ENCODE measurements at places on chromosomes 7 and 10. TPM values are rescaled to one million over a fixed set of nuclear protein-coding genes. Genes with fewer than 3 reads are reported as not detected.
A peak's percentile ranks its signal among the peaks of the same experiment; 100 is the strongest.

GRCh38 chr10:3009341-3009740, 58.0 kb upstream of the PFKP start:
- H3K36me3 ChIP-seq, result no peaks in the 10 kb centered on the region
- H3K4me3 ChIP-seq, result no peak overlapping the region
- no peak for DNase-seq
- H3K27me3 ChIP-seq, result peaks cover 27% of the 10 kb centered on the region
- H3K27ac ChIP-seq, result no peak overlapping the region

DNA sequence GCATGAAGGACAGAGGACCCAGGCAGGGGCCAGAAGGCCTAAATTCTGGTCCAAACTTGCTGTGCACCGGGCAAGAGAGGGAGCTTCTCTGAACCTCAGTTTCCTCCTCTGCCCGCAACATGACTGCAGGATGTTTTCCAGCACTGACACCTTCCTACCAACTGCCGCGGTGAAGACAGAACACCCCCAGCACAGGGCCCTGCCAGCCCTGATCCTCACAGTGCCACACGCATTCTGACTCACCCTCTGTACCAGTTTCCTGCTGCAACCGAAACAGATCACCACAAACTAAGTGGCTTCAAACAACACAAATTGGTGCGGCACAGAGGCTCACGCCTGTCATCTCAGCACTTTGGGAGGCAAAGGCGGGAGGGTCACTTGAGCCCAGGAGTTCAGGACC, 18.1 kb downstream of the MAD1L1 start:
- no peak overlapping the region for H3K27ac ChIP-seq
- no peaks in the 10 kb centered on the region for H3K4me1 ChIP-seq

GRCh38 chr10:124036746-124037145, 56.7 kb downstream of the CHST15 start:
- no peak overlapping the region for H3K27ac ChIP-seq
- H3K4me1 ChIP-seq, result peaks cover 19% of the 10 kb centered on the region
- DNase-seq, result peak; percentile 47
- no peaks in the 10 kb centered on the region for H3K36me3 ChIP-seq
- H3K4me3 ChIP-seq, result no peak overlapping the region

DNA sequence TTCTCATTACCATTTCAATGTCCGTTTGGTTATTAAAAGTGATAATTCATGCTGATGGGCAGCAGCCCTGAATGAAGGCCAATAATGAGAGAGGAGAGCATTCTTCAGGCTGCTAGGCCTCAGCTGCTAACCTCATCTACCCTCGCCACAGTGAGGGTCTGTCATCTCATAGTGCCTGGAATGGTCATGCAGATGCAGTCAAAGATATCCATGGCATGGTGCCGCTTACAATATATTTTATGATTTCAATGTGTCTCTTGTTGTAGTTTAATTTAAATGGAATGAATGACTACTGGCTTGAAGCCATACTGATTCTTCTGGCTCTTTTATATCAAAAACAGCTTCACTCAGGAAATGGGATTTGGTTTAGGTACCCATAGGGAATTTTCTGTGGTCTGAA, 126.9 kb downstream of the SLC16A9 start:
- no peak overlapping the region for H3K27ac ChIP-seq
- H3K4me1 ChIP-seq, result no peaks in the 10 kb centered on the region

GRCh38 chr10:63217120-63217605, 84.0 kb downstream of the NRBF2 start:
- no peak overlapping the region for H3K27ac ChIP-seq
- DNase-seq, result no peak
- H3K36me3 ChIP-seq, result peaks cover 21% of the 10 kb centered on the region
- no peaks in the 10 kb centered on the region for H3K27me3 ChIP-seq
- H3K4me3 ChIP-seq, result no peak overlapping the region
- peaks cover 22% of the 10 kb centered on the region for H3K4me1 ChIP-seq

- H3K4me1 ChIP-seq, result no peaks in the 10 kb centered on the region
- DNase-seq, result peak; percentile 86
- no peak overlapping the region for H3K27ac ChIP-seq
- no peak overlapping the region for H3K4me3 ChIP-seq
- H3K36me3 ChIP-seq, result no peaks in the 10 kb centered on the region
- H3K27me3 ChIP-seq, result peaks cover 67% of the 10 kb centered on the region
Measured at GRCh38 chr7:151174246-151175046, 7.0 kb upstream of the GBX1 start.

DNA sequence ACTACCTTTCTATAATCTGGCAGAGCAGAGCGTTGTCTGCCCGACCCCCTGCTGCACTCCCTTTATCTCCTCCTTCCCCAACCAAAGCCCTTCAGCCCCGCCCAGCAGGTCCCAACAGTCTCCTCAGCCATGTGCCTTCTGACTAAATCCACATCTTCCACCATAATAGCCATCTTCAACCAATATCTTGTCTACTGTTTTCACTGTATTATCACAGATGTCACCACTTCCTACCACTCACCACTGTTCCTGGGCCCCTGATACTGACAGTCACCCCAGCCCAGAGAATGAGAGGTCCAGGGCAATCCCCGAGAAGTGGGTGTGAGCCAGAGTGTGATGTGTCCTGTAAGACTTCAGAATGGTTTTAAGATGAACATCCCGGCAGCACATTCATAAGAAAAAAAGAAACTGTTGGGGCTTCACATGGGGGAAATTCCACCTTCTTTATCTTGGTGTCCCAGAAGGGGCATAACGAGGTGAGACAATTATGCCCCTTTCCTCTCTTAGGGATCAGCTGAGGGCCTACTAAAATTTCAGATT, 25.3 kb downstream of the CCDC6 start:
- H3K27me3 ChIP-seq, result no peaks in the 10 kb centered on the region
- DNase-seq, result no peak
- H3K27ac ChIP-seq, result no peak overlapping the region
- peaks cover 15% of the 10 kb centered on the region for H3K4me1 ChIP-seq
- H3K4me3 ChIP-seq, result no peak overlapping the region

GRCh38 chr7:121116396-121116795, 127.9 kb downstream of the CPED1 start:
- no peaks in the 10 kb centered on the region for H3K36me3 ChIP-seq
- DNase-seq, result no peak
- no peak overlapping the region for H3K27ac ChIP-seq
- H3K4me1 ChIP-seq, result peaks cover 4% of the 10 kb centered on the region

- no peak overlapping the region for H3K27ac ChIP-seq
- no peaks in the 10 kb centered on the region for H3K27me3 ChIP-seq
- H3K4me3 ChIP-seq, result no peak overlapping the region
- H3K4me1 ChIP-seq, result peaks cover 11% of the 10 kb centered on the region
- no peaks in the 10 kb centered on the region for H3K36me3 ChIP-seq
Measured at GRCh38 chr7:42154173-42154572, 82.8 kb downstream of the GLI3 start.

- H3K4me1 ChIP-seq, result no peaks in the 10 kb centered on the region
- no peak overlapping the region for H3K4me3 ChIP-seq
- no peaks in the 10 kb centered on the region for H3K36me3 ChIP-seq
- no peak overlapping the region for H3K27ac ChIP-seq
- no peak for DNase-seq
Measured at GRCh38 chr7:110007320-110008063, 1083.4 kb upstream of the LRRN3 start.

- no peak for DNase-seq
- no peaks in the 10 kb centered on the region for H3K4me1 ChIP-seq
- no peaks in the 10 kb centered on the region for H3K27me3 ChIP-seq
- no peaks in the 10 kb centered on the region for H3K36me3 ChIP-seq
- H3K4me3 ChIP-seq, result no peak overlapping the region
- H3K27ac ChIP-seq, result no peak overlapping the region
Measured at GRCh38 chr10:116588995-116589394, 1.8 kb upstream of the PNLIPRP1 start.

- H3K4me3 ChIP-seq, result peak overlapping the region; percentile 51
- H3K27ac ChIP-seq, result no peak overlapping the region
- no peaks in the 10 kb centered on the region for H3K4me1 ChIP-seq
- H3K36me3 ChIP-seq, result no peaks in the 10 kb centered on the region
- peaks cover 8% of the 10 kb centered on the region for H3K27me3 ChIP-seq
Measured at GRCh38 chr7:42522227-42522991, 285.4 kb upstream of the GLI3 start.

- H3K27me3 ChIP-seq, result no peaks in the 10 kb centered on the region
- H3K27ac ChIP-seq, result no peak overlapping the region
- no peaks in the 10 kb centered on the region for H3K4me1 ChIP-seq
Measured at GRCh38 chr7:8699875-8700624, 266.6 kb downstream of the NXPH1 start.

- no peaks in the 10 kb centered on the region for H3K36me3 ChIP-seq
- H3K4me1 ChIP-seq, result peaks cover 52% of the 10 kb centered on the region
- peak overlapping the region; percentile 56 for H3K4me3 ChIP-seq
- H3K27me3 ChIP-seq, result no peaks in the 10 kb centered on the region
- DNase-seq, result no peak
Measured at GRCh38 chr10:3805201-3805790, 20.3 kb upstream of the KLF6 start.

DNA sequence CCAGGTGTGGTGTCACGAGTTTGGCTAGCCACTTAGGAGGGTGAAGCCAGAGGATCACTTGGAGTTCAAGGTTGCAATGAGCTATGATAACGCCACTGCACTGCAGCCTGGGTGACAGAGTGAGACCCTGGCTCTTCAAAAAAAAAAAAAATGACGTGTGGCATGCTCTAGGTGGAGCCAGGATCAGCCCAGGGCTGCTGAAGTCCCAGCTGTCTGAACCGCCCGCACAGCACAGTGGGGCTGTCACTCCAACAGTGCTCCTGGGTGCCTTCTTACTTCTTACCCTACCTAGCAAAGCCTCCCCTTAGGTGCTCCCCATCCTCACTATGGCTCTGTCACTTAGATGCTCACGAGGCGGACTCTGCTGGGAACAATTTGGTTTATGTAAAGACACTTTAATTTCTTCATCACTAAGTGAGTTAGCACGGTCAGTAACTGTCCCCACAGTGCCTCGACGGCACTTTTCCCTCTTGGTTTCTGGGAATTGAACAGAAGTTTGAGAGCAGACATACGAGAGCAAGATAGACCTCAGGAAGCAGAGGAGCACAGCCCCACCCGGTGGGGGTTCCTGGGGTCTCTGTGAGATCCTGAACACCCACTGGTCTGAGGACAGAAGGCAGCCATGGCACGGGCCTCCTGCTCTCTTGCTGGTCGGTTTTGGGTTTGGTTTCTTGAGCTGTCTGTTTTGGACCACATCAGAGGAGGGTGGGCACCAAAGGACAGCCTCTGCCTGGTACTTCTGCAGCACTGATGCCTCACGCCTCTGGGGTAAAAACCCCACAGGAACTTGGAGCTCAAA, 66.2 kb upstream of the BTBD16 start:
- H3K4me3 ChIP-seq, result no peak overlapping the region
- no peak for DNase-seq
- H3K4me1 ChIP-seq, result no peaks in the 10 kb centered on the region
- H3K27ac ChIP-seq, result no peak overlapping the region
- no peaks in the 10 kb centered on the region for H3K36me3 ChIP-seq

GRCh38 chr7:70598976-70599375, 533.0 kb upstream of the GALNT17 start:
- no peak overlapping the region for H3K4me3 ChIP-seq
- H3K4me1 ChIP-seq, result no peaks in the 10 kb centered on the region

DNA sequence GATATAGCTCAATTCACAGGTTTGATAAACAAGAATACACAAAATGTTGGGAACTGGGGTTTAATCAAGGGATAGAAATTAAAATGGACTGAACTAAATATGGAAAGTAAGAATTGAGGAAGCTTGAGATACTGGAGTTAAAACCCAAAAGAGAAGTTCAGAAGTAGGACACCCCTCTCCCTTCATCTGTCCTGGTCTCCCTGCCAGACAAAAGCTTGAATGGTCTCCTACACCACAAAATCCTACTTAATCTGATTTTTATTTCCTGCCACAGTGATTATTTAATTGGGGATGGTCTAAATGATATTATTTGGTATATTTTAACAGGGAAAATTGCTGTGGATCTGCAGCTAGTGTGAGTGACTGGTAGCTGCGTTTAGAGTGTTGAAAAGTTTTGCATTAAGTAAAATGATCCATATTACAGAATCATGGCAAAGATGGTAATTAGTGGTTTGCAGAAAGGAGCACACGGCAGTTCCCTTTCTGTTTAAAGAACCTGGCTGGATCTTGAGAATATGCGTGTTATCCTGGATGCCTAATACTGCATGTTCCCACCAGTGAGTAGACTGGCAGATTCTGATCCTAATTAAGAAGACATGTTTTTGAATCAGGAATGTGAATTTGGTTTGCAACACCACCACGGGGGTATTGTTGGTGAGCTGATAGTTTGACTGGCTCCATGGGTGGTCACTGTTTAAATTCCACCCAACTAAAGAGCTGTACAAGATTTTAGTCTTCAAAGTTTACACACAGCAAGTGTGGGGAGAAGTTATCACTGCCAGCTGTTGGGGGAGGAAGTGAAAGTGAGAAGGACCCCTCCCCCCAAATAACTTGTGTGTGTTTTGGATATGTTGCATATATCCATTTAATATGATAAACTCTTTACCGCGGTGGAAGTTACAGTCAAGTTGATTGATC, 5.5 kb downstream of the RBM20 start:
- no peaks in the 10 kb centered on the region for H3K4me1 ChIP-seq
- no peaks in the 10 kb centered on the region for H3K36me3 ChIP-seq
- no peak overlapping the region for H3K27ac ChIP-seq
- peaks cover 40% of the 10 kb centered on the region for H3K27me3 ChIP-seq
- DNase-seq, result no peak

- no peaks in the 10 kb centered on the region for H3K4me1 ChIP-seq
- no peaks in the 10 kb centered on the region for H3K36me3 ChIP-seq
- H3K27me3 ChIP-seq, result no peaks in the 10 kb centered on the region
- H3K27ac ChIP-seq, result no peak overlapping the region
Measured at GRCh38 chr7:156560696-156561095, 79.9 kb upstream of the RNF32 start.

GRCh38 chr10:118394301-118395200, 52.4 kb upstream of the FAM204A start:
- H3K27ac ChIP-seq, result no peak overlapping the region
- DNase-seq, result no peak
- no peaks in the 10 kb centered on the region for H3K27me3 ChIP-seq
- no peaks in the 10 kb centered on the region for H3K36me3 ChIP-seq

- no peaks in the 10 kb centered on the region for H3K27me3 ChIP-seq
- no peak for DNase-seq
- no peaks in the 10 kb centered on the region for H3K36me3 ChIP-seq
- H3K27ac ChIP-seq, result no peak overlapping the region
Measured at GRCh38 chr10:77268721-77269120, 368.9 kb downstream of the KCNMA1 start.

- no peak overlapping the region for H3K4me3 ChIP-seq
- no peaks in the 10 kb centered on the region for H3K4me1 ChIP-seq
- H3K27ac ChIP-seq, result no peak overlapping the region
- no peak for DNase-seq
- no peaks in the 10 kb centered on the region for H3K36me3 ChIP-seq
Measured at GRCh38 chr10:123774132-123774742, 108.1 kb downstream of the GPR26 start.

The GJC3 gene
- total RNA-seq, result not detected

The GHRHR gene
- not detected for total RNA-seq

The CAV1 gene
- 291 TPM for total RNA-seq

The TFPI2 gene
- total RNA-seq, result 8.7 TPM

The H2BK1 gene
- not detected for total RNA-seq

The ASNS gene
- total RNA-seq, result 114 TPM

The CCDC6 gene
- 51.8 TPM for total RNA-seq

The TET1 gene
- total RNA-seq, result 4.0 TPM
